ENCODE measurements at places on chromosomes 1 and 21.

GRCh38 chr1:1281533-1282321, 1.5 kb downstream of the SCNN1D start:
- DNase-seq: no peak

GRCh38 chr1:67535474-67535873, 105.3 kb upstream of the SERBP1 start:
- no peak for DNase-seq

DNA sequence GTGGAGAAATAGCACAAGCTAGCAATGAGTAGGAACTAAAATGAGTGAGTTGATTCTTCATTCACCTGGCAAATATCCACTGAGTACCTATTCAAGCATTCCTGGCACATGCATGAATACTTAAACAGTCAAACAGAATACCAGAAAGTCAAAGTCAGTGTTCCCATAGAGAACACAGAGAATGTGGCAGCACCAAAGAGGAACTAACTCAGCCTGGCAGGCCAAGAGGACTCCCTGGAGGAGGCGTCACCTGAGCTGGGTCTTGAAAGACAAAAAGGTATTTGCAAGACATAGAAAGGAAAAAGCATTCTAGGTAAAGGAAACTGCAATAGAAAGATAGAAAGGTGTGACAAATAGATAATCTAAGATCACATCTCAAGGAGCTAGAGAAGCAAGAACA, 49.7 kb downstream of the DMRTA2 start:
- DNase-seq: no peak

- DNase-seq: no peak
These were observed 3.0 kb downstream of the PCP4L1 start for GRCh38 chr1:161261261-161262235.

- no peak for DNase-seq
These were observed 154.0 kb downstream of the DHRS3 start for GRCh38 chr1:12464045-12464461.

DNA sequence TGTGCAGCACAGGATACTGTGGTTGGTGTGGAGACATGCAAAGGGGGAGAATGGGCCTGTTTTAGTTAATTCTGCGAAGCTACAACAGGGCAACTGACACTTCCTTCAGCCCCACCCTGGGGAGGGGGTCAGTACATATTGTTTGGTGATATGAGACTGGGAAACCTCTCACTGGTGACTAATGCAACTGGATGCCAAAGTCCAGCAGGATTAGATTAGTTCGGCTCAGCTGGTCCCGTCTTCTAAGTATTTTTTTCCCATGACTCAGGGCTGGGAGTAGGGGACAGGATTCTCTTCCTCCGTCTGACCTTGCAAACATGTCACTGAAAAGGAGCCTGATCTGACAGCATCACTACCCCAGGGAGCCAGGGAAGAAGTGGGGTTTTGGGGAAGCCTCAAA, 43.0 kb downstream of the PLXNA2 start:
- DNase-seq: no peak

DNA sequence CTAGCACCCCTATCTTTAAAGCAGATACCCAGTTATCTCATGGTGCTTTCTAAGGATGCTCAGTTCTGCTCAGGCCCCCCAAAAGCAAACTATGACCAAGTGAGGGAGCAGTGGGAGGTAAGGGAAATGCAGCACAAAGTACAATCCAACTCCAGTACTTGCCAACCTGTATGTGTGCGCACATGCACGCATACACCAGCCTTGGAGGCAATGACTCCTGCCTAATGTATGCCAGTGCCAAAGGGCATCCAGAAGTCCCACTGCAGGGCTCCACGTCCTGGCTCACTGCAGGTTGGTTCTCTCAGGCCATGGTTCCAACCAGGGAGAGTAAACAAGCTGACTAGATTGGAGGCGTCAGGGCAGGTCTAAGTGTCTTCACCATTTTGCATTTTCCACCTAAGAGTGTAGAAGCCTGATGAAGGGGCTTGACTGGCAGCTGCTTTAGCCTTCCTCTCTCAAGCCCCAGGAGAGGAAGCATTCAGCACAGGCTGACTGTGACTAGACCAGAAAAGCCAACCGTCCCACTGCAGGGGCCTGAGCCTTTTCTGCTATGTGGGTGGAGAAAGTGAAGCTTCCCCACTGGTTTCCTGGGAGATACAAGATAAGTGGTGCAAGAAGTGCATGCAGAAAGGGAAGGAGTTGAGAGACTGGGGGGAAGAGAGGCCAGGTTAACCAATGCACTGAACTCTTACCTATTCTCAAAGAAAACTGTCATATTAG, 7.7 kb downstream of the AMIGO1 start:
- DNase-seq: no peak

DNA sequence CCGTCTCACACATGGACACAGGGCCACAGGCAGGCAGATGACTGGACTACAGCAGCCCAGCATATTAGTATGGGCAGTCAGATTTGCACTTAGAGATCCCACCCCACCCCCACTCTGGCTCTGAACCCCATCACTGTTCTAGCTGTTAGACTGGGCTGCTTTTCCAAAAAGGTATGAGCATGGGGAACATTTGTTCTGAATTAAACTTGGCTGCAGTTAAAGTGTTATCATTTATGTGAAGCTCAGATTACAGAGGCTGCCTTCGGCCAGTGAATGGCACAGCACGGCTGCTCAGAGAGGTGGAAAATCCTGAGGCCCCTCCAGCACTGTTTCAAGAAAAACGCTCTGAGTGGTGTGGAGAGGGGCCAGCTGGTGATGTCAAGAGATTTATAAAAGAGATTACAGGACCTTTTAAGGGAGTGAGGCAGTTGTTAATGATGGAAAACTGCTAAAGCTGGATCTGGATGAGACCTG, 6.9 kb upstream of the NOS1AP start:
- DNase-seq: no peak

DNA sequence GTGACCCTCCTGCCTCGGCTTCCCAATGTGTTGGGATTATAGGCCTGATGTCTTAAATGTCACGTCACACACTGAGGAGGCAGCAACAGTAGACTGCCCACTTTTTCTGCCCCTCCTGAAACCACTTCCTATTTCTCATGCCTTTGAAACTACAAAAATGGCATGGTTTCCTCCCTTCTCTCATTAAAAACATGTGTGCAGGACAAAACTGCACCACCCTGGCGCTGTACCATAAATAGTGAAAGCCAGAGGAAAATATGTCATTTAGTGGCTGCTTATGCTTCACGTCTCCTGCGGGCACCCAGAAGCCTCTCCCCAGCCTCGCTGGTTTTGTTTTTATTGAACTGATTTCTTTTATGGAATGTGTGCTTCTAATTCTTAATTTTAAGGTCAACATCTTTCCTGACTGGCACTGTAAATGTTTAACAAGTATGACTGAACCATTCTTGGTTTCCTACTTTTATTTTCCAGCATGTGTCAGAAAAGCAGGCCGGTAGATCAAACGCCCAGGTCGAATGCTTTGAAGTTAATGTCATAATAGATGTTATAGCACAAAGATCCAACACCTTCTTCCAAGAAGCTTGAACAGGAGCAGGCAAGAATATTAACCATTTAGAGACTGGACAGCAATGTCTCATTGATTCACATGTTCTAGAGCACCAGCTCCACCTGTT, 59.6 kb upstream of the C1orf87 start:
- no peak for DNase-seq

GRCh38 chr21:41322496-41323382, 6.1 kb downstream of the FAM3B start:
- DNase-seq: no peak

GRCh38 chr1:8116894-8117264, 90.8 kb upstream of the ERRFI1 start:
- no peak for DNase-seq

- DNase-seq: no peak
These were observed 13.2 kb downstream of the ERRFI1 start for GRCh38 chr1:8012955-8013354.

DNA sequence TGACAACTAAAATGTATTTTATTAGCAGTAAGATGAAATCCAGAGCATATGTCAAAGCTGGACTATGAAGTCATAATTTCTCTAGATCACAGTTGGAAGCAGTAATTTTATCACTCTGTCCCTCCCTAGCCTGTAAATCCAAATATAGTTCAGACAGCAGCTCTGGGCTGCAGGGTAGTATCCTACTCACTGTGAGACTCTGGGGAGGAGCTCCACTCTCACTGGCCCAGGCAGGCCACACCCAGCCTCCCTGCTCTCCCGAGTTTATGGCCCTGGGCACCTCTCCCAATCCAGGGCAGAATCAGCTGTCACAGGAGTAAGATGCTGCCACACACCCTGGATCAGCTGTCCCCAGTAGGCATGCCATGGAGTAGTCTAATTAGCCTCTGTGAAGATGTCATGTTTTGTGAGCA, 131.1 kb downstream of the HLCS start:
- DNase-seq: no peak

DNA sequence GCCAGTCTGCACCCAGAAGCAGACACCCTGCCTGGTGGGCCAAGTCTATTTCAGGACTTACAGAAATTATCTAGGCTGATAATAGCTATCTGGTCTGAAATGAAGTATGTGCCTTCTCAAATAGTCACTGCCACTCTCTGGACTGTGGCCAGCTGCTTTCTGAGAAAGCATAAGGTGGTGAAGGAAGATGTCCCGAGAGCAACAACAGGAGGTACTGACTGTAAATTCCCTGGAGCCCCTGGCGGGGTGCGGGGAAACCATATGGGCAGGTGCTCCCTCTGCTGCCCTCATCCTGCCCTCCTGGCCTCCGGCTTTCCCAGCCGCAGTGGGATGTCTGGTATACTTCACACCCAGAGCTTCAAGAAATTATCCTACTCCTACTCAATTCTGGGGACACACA, 86.8 kb downstream of the TGFBR3 start:
- DNase-seq: no peak

DNA sequence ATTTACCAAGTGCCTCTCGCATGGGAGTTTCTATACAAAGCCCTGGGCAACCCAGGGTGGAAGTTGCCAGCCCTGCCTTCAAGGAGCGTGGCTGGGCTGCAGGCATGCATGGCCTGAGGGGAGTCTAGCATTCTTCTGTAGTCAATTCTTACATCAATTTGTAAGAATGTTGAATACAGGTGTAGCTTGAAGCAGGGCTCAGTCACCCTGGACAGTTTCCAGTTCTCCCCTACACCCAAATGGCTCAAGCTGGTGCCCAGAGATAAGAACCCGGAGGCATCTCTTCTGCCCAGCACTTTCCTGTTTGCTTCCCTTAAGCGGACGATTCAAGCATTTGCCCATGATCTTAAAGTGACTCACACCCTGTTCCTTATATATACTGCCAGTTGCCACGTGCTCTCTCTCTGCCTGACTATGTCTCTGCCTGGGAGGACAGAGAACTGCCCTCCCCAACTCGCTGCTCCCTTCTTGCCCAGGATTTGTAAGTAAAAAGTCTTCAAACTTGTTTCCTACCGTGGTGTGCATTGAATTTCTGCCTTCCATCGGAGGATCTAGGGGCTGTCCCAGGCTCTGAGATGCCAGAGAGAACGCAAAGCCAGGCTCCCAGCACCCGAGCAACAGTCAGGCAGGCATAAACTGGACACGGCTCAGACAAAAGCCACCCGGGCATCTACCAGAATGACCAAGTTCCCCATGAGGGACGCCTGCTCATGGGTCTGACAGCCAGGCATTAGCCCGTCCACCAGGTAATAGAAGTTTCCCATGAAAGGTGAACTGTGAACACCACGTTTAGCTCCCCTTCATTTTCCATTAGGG, 50.9 kb upstream of the AJAP1 start:
- no peak for DNase-seq

DNA sequence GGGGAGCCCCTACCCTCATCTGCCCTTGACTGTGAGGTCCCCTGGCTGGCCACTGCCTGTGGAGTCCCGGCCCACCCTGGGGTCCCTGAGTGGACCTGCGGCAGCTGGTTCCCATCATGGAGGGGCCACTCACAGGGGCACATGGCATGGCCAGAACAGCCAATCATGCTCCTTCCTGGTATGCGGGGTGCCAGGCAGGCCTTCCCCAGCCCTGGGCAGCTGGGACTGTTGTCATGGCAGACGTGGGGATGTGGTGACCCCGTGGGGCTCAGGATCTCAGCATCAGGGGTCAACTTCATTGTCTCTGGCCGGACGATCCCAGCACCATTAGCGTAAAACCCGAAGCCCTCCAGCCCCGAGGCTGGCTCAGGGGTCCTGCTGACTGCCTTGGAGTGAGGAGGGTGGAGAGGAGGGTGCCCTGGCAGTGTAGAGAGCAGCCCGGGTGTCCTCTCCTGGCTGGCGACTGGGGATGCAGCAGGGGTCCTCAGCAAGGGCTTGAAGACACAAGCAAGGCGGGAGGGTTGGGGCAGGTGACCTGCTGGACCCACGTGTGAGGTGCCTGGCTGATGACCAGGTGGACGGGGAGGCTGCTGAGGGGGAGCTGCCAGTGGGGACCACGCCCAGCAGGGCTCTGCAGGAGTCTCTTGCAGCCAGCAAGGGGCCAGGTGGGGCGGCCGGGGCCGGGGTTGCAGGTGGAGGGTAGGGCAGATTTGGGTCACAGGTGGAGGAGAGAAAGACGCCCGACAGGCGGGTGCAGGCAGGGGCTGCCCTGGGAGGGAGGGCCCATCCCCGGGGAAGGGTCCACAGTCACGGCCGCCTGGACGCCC, 45.1 kb downstream of the TRIM11 start:
- DNase-seq: no peak

DNA sequence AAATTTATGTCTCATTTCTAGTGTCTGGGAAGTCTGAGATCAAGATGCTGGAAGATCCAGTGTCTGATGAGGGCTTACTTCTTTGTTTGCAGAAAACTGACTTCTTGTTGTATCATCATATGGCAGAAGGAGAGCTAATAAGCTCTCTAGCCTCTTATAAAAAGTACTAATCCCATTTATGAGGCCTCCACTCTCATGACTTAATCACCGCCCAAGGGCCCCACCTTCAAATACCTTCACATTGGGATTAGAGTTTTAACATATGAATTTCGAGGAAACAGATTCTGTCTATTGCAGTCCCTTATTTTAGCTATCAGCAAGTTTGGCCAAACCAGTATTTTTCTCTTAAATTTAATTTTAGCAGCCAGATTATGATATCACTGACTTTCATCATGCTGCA, 150.2 kb upstream of the TMPRSS15 start:
- no peak for DNase-seq

DNA sequence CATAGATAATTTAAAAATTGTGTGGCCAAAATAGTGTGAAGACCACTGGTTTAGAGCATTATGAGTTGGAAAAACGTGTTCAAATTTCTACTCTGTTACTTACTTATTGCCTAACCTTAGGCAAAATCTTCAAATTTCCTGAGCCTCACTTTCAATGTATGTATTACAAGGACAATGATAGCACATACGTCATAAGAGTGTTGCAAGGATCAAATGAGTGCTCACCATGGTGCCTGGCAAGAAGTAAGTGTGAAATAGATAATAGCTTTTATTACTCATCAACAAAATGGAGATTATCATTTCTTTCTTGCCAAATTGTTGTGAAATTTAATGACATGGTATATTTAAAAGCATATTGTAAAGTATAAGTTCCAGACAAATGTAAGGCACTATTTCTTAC, 57.2 kb downstream of the FH start:
- DNase-seq: no peak

DNA sequence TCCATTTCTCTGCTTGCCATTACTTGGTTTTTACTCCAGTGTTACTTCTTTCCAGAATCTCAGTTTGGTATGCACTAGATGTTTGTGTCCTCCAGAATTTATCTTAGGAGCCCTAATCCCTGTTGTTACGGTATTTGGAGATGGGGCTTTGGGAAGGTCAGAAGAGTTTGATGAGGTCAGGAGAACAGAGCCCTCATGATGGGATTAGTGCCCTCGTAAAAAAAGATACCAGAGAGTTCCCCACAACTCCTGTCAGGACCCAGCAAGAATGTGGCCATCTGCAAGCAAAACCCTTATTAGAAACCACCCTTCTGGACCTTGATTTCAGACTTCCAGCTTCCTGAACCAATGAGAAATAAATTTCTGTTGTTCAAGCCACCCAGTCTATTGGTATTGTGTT, 98.0 kb downstream of the ADAMTS1 start:
- no peak for DNase-seq

GRCh38 chr1:163823017-163823416, 501.3 kb downstream of the NUF2 start:
- no peak for DNase-seq

All from activated naive CD4-positive, alpha-beta T cell (primary cell).